ENCODE measurements at places on chromosomes 3 and 15.

GRCh38 chr3:67325231-67325630 lies 327.1 kb downstream of the KBTBD8 start:
- no peak for DNase-seq

GRCh38 chr3:57446318-57446841 lies 97.8 kb downstream of the DNAH12 start:
- DNase-seq: no peak

GRCh38 chr15:101498717-101499480 lies 9.4 kb upstream of the PCSK6 start:
- no peak for DNase-seq

GRCh38 chr15:70625438-70625837 lies 137.9 kb downstream of the UACA start:
- DNase-seq: no peak

DNA sequence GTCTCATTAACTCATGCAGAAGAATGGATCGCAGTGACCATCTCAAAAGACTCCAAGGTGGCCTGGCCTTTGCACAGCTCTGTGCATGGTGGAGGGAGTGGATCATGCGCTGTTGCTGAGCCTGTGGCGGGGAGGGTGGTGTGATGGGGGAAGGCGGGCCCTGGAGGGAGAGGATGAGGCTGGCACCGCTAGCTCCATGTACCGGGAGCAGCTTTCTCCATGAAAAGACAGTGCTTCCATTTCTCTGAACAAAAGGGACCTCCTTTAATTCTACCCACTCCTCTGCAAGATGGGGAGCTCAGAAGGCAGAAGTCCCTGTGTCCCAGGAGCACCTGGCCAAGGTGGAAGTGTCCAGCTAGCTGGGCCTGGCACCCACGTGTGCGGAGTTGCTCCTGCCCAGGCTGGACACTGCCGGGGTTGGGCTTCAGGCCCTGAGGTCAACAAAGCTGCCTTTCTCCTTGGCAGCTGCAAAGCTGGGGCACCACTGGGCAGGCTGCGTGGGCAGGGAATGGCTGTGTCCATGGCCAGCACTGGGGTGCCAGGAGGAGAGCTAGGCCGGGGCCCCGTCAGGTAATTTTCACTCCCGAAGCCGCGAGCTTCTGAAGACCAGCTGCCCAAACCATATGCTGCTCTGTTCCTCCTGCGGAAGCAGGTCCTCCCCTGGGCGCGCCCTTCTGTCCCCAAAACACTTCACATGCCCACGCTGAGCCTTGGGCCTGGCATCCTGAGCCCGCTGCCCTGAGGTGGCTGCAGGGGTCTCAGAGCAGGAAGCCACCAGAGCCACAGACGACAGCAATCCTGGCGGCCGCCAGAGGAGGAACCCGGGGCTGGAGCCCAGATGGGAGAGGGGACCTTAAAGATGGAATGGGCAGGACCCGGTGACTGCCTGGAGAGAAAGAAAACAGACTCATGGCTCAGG lies 6.4 kb downstream of the MAP6D1 start:
- DNase-seq: no peak

GRCh38 chr3:19173945-19174344 lies 25.6 kb downstream of the KCNH8 start:
- DNase-seq: no peak

GRCh38 chr3:139677388-139678155 lies at the start of gene NMNAT3:
Gene NMNAT3, minus strand, starts transcription at chr3:139677972. Its CDS starts 50,248 bp downstream, at chr3:139627724.
- no peak for DNase-seq

DNA sequence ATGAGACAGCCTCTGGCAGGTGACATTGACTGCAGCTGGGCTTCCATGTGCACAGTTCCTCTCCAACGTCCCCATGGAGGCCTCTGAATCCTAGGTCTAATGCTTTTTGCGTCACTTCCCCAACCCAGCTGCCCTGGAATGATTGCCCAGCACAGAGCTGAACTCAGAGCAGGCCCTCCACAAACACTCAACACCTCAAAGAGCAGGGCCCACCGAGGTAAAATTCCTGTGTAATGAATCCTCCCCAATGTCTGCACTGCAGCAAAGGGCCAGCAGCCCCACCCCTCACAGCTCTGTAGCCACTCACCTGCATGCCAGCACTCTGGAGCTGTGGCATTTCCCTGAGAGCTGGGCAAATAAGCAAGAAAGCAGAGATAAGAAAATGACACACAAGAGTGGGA lies 42.6 kb upstream of the DUSP7 start:
- DNase-seq: no peak

- DNase-seq: no peak
These were observed 9.7 kb downstream of the RHCG start for GRCh38 chr15:89486726-89487050.

DNA sequence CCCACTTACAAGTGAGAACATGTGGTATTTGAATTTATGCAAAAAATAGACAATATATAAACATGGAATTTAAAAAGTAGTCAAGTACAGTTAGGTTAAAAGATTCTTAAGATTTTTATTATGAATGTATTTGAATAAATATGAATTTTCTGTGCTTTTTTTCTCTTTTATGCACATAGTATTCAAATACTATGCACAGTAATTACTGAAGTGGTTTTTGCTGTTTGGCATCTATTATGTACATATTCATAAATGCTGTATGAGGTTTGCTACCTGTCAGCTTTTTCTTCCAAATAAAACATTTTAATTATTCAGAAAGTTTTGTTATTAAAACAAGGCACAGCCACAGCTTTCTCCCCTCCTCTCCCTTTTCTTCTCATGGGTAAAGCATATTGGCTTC lies 1272.7 kb downstream of the NSUN3 start:
- no peak for DNase-seq

DNA sequence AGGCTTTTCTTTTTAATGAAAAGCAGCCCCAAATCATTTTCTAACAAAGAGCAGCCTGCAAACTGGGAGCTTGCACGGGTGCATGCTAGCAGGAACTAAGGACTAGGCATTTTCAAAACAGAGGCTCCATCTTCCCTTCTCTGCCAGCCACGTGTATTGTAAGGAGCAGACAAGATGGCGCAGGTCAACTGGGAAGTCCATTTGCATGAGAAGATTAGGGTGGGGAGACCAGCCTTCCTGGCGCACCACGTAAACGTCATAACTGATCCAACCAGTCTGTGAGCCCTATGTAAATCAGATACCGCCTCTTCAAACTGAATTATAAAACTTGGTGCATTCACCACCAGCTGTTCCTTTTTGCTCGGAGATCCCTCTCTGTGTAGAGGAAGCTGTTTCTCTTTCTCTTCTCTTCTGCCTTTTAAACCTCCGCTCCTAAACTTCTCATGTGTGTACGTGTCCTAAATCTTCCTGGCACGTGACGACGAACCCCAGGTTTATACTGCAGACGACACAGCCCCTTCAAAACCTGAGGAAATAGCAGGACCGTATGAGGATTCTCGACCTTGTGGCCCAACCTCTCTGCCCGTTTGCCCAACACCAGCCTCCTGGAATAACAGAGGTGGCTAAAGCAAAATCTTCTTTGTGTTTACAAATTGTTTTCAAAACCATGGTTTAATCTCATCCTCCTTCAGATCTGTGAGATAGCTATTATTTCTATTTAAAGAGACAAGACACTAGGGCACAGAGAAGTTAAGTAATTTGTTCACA lies 26.4 kb upstream of the SLC30A4 start:
- DNase-seq: no peak

GRCh38 chr3:190865828-190866227 lies 3.3 kb upstream of the GMNC start:
- DNase-seq: no peak

DNA sequence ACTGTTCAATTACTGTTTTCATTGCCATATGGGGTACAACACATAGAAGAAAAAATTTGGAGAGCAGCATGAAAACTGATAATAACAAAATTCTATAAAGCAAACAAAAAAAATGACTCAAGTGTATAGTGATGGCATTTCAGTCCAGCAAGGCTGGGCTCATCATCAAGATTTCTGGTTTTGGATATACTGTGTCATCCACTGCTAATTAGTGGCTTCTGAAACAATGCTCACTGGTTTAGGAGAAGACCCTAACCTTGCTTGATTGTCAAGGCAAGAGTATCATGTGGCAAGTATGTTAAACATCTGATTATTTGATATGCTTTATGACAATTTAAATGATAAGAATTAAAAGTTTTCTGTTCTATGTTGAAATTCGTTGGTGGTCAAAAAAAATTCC lies 96.9 kb downstream of the RFX7 start:
- no peak for DNase-seq

- DNase-seq: no peak
These were observed 6.6 kb downstream of the GPX1 start for GRCh38 chr3:49351521-49352011.

DNA sequence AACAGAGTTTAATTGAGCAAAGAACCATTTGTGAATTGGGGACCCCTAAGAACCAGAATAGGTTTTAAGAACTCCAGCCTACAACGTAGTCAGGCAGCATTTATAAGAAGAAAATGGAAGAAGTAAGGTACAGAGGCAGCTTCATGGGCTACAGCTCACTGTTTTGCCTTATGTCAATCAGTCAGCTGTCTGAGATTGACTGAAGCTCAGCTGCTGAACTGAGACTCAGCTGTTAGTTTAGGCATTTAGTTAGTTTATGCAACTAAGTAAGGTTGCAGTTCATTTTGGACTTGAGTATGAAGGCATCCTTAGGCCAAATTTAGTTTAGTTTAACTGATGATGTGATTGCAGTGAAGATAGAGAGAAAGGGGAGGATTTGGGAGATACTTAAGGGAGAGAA lies 34.1 kb upstream of the RASA2 start:
- DNase-seq: no peak

GRCh38 chr3:5464649-5465048 lies 277.1 kb downstream of the EDEM1 start:
- DNase-seq: no peak

- no peak for DNase-seq
These were observed at the start of gene MINAR1 for GRCh38 chr15:79431636-79432344. Gene MINAR1, plus strand, starts transcription at chr15:79432336. Its CDS starts 23,812 bp downstream, at chr15:79456148.

DNA sequence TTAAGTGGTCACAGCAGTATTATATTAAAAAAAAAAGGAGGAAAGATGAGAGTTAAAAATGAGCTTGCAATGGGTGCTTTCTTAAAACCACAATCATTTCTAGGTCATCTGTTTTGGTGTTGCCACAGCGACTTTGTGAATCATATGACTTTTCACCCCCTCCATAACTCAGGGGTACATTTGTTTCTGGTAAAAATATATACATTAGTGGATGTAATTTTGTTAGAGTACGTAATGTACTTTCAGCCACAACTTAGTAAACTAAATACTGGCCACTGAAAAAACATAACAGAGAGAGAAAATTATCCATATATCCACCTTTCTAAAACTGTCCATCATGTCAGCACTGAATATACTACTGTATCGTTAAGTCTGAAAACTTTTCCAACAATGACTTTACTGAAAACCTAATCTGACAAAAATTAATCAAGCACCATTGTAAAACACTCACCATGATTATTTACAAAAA lies 3.4 kb downstream of the ANKRD28 start:
- DNase-seq: no peak

DNA sequence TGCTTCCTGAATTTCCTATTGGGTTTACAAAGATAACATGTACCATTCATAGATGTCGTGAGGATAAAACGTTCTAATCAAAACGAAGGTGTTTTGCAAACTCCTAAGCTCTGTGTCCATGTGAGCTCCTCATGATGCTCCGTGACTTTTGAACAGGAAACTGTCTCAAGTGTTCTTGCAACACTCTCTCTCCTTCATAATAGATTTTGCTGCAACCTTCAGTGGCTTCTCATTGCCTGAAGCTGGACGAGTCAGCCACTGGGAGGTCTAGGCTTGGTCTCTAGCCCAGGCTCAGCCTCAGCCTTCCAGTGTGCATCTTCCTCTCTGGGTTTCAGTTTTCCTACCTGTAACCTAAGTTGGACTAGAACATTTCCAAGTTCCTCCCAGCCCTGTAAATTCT lies 18.7 kb upstream of the BCL2A1 start:
- DNase-seq: no peak

DNA sequence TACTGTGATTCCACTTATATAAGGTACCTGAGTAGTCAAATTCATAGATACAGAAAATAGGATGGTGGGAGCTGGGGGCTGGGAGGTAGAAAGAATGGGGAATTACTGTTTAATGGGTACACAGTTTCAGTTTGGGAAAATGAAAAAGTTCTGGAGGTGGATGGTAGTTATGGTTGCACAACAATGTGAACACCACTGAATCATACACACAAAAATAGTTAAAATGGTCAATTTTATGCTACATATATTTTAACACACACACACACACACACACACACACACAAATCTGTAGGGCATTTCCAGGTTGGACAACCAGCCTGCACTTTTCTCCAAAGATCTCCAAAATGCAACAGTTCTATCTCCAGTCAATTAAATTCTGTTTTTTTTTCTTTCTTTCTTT lies 1.4 kb downstream of the CCDC32 start:
- no peak for DNase-seq

DNA sequence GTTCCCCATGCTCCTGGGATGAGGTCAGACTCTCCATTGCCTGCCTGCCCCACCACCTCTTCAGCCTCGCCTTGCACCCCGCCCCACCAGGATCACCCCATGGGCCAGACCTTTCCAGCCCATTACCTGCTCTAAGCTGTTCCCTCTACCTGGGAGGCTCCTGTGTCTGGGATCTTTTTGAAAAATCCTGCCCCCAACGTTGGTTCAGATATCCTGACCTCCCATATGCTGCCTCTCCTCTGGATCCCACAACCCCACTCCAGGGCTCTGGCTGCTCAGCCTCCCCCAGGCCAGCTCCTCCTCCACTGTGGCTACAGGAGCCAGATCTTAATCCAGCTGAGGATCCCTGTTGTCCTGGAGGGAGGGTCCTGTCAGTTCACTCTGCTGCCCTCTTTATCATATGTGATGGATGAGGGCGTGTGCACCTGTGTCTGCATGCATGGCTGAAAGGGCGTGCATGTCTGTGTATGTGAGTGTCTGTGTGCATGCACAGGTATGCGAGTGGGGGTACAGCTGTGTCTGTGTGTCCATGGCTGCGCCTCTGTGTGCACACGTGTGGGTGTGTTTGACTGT lies 21.7 kb upstream of the ALAS1 start:
- no peak for DNase-seq

DNA sequence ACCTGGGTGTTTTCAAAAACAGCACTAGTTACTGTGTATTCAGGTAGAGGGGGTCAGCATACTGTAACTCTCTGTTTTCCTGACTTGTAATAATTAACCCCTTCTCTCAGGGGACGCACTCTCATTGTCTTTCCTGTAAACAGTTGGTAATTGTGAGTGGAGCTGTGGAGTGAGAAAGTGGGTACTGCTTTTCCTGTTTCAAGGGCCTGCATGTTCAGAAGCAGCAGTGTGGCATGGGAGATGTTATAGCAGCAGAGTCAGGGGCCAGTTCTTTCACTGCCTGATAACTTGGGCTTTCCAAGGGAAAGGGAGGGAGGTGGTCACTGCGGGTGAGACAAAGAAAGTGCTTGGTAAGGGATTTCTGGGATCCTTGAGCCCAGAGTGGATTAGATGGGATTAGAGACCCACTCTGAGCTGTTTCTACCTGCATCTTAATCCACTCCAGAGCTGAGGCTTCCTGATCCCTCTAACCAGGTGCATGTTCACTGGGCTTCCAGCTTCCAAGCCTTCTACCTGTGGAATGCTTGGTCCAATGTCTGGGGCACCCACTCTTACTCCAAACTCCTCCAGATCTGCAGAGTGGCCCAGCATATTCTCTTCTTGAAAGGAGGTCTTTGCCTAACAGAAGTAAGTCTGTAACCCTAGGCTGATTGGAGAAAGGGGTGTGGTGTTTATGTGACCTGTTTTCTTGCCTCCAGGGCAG lies 105.2 kb downstream of the RPLP1 start:
- no peak for DNase-seq

GRCh38 chr3:127112796-127113570 lies 79.9 kb upstream of the PRR23E start:
- DNase-seq: no peak

Measured in NCI-H748 treated with DMSO at 0.1 percent for 48 hours (cell line).